ENCODE measurements at places on chromosomes 16 and 17.
A peak's percentile ranks its signal among the peaks of the same experiment; 100 is the strongest.

- DNase-seq, result no peak
Observed at GRCh38 chr16:1564325-1564724, 30.9 kb downstream of the TMEM204 start.

- peak; percentile 27 for DNase-seq
Observed at GRCh38 chr17:9021158-9021991, at the start of gene NTN1. Gene NTN1 (plus strand): TSS chr17:9021510. CDS start chr17:9022374, 864 bp downstream.

GRCh38 chr17:64085650-64086005 is 44.3 kb downstream of the ERN1 start:
- no peak for DNase-seq

DNA sequence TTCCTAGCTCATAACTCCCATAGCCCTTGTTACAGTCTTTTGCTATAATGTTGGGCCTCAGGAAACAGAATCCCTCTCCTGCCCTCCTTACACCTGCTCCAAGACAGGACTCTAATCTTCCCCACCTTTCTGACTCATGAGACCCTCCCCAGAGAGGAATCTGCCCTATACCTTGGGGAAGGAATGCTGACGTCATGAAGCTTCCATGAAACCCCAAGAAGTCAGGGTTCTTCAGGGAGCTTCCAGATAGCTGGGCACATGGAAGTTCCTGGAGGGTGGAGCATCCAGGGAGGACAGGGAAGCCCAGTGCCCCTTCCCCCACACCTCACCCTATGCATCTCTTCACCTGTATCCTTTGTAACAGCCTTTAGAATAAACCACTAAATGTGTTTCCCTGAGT is 285.7 kb downstream of the SOX9 start:
- DNase-seq, result no peak

- no peak for DNase-seq
Observed at GRCh38 chr17:59856859-59857794, 35.6 kb downstream of the TUBD1 start.

DNA sequence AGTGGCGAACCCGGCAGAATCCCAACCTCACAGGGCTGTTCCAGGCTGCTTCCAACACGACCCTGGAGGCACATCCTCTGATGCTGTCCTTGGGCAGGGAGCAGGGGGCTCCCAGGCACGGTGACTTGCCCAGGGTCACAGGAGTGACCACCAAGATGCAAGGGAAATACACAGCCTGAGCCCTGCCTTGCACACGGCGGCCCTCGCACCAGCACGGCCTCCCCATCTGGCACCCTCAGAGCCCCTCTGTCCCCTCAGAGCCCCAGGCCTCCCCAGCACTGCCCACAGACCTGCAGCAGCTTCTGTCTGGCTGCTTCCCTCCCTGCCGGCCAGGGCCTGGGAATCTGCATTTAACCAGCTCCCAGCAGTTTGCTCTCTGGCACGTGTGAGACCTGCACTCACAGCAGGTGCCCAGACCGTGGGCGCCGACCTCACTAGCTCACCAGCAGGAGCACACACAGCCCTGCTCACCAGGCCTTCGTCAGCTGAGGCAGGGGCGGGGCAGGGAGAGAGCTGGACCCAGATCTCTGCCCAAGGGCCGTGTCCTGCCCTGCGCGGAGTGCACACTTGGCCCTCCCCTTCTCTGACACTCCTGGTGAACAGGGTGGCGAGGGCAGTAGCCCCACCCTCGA is 29.7 kb upstream of the ZC3H18 start:
- no peak for DNase-seq

- no peak for DNase-seq
Observed at GRCh38 chr16:7505495-7505894, 172.8 kb downstream of the RBFOX1 start.

DNA sequence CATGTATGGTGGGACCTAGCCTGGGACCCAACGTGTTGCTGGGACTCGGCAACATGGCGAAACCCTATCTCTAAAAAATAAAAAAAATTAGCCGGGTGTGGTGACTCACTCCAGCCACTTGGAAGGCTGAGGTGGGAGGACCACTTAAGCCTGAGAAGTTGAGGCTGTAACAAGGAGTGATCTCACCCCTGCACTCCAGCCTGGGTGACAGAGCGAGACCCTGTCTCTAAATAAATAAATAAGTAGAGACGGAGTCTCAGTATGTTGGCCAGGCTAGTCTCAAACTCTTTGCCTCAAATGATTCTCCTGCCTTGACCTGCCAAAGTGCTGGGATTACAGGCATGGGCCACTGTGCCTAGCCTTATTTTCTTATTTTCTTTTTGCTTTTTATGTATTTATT is 10.1 kb upstream of the CNP start:
- DNase-seq, result no peak

GRCh38 chr17:80319999-80320344 is 59.3 kb downstream of the RNF213 start:
- no peak for DNase-seq

DNA sequence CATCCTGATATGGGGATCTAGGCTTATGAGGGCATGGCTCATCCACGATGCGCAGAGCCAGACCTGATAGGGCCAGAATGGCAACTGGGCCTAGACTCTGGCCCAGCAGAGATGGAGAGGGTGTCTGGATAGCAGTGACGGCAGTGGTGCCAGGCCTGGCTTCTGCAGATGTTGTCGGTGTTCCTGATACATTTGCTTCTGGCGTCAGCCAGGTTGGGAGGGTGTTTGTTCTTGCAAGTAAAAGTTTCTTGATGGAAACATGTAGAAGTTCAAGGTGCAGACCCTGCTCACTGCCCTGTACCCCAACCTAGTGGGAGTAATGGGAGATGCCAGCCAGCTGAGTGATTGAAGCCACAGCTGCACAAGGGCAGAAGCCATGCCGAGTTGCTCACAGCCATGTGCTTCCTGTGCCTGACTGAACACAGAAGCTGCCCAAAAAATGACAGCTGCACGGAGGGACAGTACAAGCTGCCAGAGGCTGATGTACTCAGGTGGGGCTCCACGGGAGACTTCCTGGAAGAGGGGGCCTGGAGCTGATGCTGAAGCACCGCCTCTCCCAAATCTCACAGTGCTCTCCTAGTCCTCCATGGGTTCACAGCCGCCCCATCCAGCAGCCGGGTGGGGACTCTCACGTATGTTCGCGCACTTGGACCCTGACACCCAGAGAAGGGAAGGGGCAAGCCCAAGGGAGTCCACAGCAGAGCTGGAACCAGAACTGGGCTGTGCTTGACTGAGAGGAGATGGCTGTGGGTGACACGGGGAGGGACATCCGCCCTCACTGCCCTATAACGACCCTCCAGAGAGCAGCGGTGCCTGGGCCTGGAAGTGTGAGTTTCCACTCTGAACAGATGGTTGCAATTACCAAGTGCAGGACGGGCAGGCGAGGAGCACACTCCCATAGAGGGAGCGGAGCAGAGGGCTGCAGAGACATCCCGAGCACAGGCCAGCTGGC is 78.7 kb downstream of the N4BP1 start:
- DNase-seq, result no peak

GRCh38 chr16:53991754-53992378 is 287.9 kb downstream of the FTO start:
- DNase-seq, result no peak

GRCh38 chr16:74574146-74574545 is 32.8 kb downstream of the GLG1 start:
- no peak for DNase-seq
